ENCODE measurements at places on chromosomes 3 and 15.

DNA sequence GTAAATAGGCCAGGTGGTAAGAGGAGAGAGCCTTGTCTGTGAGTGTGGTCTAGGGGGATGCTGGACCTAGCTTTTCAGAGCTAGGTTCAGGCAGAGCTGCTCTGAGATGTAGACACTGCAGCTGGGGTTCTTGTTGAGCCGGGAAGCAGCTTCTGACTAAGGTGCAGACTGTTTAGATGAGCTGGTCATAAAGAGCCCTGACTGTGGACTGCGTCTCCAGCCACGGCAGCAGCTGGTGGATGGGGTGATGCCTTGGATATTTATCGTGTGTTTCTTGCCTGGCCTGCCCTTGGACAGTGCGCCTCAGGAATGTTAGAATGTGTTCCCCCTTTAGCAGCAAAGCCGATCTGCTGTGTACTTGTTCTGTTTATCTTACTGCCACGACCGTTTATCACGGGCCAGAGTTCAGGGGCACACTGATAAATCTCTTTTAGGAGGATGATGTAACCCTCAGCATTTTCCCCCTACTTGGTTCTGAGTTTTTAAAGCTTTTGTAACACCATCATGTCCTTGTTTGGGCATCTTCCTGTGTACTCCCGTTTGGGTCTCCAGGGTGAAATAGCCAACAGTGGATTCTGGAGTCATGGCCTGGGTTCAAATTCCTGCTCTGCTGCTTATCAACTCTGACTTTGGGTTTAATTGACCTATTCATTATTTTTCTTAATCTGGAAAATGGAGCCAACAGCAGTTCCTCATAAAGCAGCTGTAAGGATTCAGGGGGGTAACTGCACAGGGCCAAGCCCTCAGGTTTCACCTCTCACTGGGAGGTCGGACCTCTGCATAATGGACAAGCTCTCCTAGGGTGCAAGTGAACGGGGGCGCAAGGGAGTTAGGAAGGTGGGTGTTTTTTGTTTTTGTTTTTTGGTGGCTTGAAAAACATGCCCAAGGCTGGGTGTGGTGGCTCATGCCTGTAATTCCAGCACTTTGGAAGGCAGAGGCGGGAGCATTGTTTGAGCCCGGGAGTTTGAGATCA is 51.4 kb downstream of the FLNB start:
- no peak for DNase-seq

DNA sequence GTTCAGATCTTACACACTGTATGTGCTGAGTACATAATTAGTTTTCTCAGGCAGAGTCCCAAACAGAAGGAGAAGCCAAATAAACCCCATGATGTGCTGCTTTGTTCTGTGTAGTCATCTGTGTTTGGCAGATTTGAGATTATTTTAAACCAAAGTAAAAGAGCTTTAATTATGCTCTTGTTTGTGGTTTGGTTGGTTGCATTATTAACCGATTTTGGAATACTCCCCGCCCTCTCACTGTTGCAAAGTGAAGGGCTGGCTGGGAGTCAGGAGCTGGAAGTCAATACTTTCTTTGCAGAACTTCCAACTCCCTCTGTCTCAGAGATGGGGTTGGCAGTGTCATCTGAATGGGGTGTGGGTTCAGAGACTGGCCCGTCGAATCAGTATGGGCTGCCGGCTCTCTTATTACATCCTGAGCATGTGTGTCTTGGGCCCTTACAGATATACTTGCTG is 34.4 kb downstream of the SLCO3A1 start:
- peak; percentile 17 for DNase-seq

GRCh38 chr15:101039461-101039860 is 120.3 kb downstream of the LRRK1 start:
- no peak for DNase-seq

GRCh38 chr3:141081141-141081795 is 30.1 kb downstream of the SPSB4 start:
- no peak for DNase-seq

DNA sequence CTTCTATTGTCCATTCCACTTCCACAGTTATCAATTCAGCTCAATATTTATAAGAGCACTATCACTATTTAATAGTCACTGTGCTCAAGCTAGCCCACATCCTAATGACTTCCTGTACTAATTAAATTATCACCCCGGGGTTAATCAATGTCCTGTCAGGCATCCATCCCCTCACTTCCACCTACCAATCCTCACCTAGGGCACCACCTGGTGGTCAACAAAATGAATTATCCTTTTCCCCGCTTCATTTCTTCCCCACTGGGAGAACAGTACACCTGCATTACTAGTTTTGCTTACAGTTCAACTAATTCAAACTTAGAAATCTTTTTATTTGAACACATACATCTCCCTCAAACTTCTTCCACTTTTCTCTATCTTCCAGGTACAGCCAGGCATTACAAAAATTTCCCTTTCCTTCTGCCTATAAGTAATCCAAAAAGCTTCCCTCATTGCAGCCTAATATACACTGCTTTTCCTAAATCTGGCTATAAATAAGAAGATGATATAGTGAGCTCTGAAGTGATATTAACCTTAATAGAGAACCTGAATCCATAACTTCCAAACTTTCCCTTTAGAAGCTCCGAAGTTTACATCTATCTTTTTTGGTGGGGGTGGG is 68.5 kb downstream of the TMCC1 start:
- DNase-seq, result peak; percentile 25

DNA sequence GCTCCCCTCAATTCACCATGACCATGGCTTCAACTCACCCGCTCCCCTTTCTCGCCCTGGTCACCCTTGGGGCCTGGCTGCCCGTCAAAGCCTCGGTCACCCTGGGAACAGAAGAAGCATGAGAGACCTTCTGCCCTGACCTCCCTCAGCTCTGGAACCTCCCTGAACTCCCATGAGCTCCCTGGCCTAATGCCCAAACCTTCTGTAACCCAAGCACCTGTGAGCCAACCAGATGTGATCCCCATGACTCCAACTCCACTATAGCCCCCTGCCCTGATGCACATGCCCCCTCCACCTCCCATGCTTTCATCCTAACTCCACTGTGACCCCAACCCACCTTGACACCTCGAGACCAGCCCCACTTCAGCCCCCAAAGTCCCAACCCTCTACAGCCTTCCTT is 3.5 kb upstream of the UCN2 start:
- no peak for DNase-seq

- DNase-seq, result no peak
Observed at GRCh38 chr3:8525893-8526292, 24.3 kb downstream of the LMCD1 start.

DNA sequence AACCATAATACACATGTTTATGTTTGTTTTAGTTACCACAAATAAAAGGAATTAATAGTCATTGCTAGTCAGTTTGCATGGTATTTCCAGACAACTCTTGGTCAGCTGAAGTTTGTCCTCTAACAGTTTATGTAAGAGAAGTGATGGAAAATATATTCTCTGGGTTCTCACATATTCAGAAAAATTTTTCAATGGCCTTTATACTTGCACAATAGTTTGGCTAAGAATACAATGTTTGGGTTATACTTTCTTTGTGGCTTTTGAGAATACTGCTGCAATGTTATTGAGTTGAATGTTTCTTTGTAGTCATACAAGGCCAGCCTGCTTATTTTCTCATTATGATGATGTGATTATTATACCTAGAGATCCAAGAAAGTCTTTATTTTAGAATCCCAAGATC is 133.9 kb downstream of the RAP2B start:
- no peak for DNase-seq

DNA sequence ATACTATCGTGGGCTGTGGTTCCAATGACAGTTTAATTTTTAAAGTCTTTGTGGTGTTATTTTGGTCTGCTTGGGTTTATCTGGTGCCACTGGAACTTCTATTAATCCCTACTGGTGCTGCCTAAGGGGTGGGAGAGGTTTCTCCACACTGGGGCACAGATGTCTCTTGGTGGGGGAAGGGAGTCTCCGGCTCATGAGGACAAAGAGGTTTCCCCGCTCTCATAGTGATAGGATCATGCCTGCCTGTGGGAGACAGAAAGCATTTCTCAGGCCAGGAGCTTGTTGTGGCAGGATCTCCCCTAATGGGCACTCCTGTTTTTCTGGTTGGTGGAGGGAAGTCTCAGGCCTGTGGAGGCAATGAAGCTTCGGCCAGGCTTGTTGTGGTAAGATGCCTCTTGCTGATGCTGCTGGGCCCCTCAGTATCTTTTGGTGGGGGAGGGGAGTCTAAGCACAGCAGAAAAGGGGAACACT is 84.3 kb upstream of the THRB start:
- DNase-seq, result no peak

DNA sequence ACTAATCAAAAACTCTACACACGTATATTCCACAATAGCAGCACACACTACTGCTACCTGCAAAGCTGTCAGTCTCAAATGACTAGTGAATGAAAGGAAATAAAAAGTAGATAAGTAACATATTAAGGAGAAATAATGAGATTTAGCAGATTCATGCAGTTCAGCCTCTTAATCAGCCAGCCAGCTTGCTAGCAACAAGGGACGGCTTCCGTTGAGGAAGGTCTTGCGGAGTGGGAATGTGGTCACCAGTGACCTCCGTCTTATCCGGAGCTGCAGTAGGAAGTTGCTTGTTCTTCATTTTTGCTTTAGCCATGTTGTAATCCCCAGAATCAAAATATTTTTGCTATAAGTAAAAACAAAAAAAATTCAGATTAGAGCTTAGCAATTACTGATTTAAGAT is 17.1 kb downstream of the ARPP19 start:
- DNase-seq, result no peak

DNA sequence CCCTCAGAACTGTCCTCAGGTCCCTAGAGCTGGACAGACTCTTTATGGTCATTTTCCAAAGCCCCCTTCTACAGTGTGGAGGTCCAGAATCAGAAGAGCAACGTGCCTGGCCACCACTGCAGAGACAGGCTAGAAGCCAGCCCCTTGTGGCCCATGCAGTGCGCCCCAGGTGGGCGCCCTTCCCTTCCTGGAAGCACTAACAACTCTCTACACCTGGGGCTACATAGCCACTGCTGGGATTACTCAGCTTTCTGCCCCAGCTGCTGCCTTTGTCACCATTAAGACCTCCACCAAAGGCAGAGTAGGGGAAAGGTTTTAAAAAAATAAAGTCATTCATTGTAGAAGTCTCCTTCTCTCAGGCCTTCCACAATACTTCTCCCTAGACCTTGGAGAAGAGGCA is 2.3 kb downstream of the RASGRP1 start:
- DNase-seq, result no peak

DNA sequence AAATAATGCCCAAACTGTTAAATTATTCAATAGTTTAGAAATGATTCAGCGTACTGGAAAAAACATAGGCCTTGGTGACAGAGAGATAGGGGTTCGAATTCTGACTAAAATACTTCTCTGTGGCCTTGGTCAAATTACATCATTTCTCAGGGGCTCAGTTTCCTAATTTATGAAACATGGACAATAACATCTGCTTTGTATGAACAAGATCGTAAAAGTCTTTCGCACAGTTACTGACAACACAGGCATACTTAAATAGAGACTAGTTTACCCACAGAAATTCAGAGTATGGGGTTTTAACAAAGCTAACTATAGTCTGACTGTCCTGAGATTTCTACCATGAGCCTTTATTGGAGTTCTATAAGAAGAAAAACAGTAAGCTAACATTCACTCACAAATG is 440.4 kb downstream of the FHIT start:
- DNase-seq, result no peak

- no peak for DNase-seq
Observed at GRCh38 chr3:331881-332280, 135.3 kb downstream of the CHL1 start.

DNA sequence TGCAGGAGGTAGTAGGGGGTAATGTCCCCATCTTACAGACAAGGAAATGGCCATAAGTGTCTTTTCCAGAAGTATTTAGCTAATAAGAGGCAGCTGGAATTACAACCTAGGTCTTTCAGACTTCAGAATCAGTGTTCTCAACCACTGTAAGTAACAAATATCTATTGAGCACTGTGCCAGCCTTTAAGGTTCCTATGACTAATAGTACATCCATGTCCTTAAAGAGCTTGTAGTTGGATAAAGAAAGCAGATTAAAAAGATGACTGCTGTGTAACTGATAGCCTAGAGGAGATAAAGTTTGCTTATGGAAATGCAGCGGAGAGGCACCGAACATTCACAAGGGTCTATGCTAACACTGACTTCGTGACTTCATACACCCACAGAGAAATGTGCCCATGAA is 136.0 kb downstream of the KCNMB2 start:
- no peak for DNase-seq

DNA sequence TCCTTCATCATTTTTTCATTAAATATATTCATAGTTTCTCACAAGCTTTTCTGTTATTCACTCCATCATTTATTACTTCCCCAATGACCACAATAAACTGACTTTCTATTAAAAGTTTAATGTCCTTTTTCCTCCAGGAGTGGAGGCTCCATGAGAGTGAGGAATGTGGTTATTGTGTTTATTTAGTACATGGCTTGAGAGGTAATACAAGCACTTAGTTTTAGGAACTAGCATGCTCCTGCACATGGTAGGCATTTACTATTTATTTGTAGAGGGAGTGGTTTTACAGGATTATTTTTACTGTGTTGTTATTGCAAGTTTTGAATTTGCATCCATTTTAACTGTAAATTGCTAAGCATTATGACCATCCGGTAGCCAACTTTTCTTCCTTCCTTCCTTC is 412.9 kb upstream of the SUCLG2 start:
- DNase-seq, result no peak

DNA sequence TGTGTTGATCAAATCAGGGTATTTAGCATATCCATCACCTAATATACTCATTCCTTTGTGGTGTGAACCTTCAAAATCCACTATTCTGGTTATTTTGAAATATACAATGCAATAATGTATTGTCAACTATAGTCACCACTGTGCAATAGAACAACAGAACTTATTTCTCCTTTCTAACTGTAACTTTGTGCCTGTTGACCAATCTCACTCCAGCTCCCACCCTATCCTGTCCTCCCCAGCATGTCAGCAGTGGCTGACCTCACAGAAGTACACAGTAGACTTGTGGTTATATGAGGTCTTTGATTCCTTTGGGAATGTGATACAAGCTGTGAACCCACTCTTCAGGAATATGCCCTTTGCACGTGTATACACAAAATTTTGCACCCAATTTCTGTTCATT is 64.2 kb downstream of the ECT2 start:
- DNase-seq, result no peak

DNA sequence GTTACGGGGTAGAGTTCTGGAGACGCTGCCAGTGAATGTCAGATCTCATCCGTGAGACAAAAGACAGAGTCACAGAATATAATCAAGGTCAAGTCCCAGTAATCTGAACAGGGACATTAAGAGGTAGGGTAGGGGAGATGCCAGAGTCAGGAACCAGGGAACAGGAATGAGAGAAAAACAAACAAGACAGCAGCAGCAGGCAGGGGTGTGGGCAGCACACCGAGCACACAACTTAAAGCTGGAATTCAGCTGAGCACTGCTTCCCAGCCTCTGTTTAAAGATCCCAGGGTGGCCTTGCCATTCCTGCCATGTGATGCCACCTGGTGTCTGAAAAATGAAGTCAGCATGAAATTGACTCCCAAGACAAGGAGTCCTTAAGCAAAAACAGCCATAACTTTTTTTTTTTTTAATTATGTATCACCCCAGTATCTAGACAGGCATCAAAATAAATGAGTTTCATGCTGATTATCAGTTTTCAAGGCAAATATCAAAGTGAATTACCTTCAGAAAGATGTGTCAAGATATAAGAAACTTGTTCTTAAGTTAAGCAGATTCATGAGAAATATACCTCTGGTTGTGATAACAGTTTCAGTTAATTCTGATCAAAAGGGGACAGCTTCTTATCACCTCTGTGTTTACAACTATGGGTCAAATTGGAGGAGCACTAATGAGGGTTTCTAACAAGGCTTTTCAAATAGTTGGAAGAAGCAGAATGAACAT is 203.7 kb downstream of the SLC9A9 start:
- DNase-seq, result peak; percentile 23

GRCh38 chr3:72820415-72820814 is 27.8 kb downstream of the SHQ1 start:
- peak; percentile 41 for DNase-seq

Measured in hindlimb muscle (tissue), 1 donor.